ENCODE measurements at places on chromosomes 2 and 18. TPM values are rescaled to one million over a fixed set of nuclear protein-coding genes. Genes with fewer than 3 reads are reported as not detected.

DNA sequence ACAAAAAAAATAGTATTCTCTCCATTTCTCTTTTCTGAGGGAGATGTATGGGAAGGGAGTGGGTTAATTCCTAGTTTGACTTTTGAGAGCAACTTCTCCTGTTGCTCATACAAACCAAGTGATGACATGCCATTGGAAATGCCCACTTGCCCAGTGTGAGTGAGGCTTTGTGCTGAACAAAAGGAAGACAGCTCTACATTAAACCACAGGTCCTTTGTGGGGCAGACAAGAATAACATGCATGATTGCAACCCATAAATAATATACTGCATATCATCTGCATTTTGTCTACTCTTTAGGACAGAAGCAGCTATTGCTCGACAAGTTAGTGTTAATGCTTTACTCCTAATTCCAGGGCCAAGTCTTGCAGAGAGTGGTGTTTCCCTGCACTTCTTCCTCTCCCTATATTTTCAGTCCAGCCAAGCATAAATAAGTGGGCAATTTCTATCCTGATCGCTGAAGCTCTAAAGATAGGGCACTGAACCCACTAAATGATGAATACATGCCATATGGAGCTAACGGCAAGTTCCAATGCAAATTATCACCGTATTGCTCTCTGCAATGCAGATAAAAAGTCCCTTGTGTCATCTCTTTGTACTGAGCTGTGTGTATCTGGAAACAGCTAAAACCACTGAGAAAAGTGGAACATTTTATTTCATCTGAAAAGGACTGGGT is 19.4 kb upstream of the EHBP1 start:
- DNase-seq = no peak

- no peak for DNase-seq
Measured at GRCh38 chr18:44638034-44638540, 42.6 kb upstream of the SETBP1 start.

- DNase-seq = no peak
Measured at GRCh38 chr2:55431982-55432627, 12.4 kb upstream of the CCDC88A start.

- no peak for DNase-seq
Measured at GRCh38 chr2:221527776-221528309, 44.3 kb downstream of the EPHA4 start.

GRCh38 chr2:237509905-237510304 is 22.9 kb downstream of the MLPH start:
- no peak for DNase-seq

CCDC178 gene
- not detected for total RNA-seq

RGPD3 gene
- not detected for total RNA-seq

- no peak for DNase-seq
Measured at GRCh38 chr2:175877845-175878544, 124.1 kb downstream of the LNPK start.

GRCh38 chr2:7071154-7071553 is 153.9 kb downstream of the RNF144A start:
- DNase-seq = no peak

CEP192 gene
- total RNA-seq = 22.9 TPM

ATP6V1B1 gene
- 3.9 TPM for total RNA-seq

DNA sequence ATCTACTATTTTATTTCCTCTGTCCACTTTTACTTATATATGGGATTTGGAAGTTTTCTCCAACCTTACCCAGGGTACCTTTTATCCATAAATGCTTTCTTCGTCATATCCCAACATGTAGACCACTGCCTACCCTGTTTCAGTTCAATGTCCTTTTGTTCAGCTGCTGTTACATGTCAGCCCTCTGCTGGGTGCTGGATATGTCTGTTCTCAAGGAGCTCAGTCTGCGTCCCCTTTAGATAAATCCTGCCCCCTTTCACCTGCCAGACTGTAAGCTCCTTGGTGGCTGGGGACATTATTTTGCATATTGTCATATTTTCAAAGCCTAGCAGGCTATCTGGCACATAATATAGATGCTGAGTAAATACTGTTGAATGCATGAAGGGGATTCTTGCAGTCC is 53.2 kb downstream of the NEMP2 start:
- no peak for DNase-seq

- peak; percentile 72 for DNase-seq
Measured at GRCh38 chr2:240986787-240987411, 11.5 kb upstream of the SNED1 start.

DNA sequence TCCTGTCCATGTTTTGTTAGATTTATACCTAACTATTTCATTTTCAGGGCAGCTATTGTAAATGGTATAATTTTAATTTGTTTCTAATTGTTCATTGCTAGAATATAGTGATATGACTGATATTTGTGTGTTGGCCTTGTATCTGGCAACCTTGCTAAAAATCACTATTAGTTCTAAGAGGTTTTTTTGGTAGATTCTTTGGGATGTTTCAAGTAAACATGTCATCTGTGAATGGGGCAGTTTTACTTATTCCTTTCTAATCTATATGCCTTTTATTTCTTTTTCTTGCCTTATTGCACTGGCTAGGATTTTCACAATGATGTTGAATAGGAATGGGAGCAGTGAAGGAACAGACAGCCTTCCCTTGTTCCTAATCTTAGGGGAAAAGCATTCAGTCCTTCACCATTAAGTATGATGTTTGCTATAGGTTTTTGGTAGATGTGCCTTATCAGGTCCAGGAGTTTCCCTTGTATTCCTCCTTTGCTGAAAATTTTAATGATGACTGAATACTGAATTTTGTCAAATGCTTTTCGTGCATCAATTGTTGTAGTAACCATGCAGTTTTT is 41.7 kb downstream of the SNORC start:
- no peak for DNase-seq

GRCh38 chr2:215841175-215841816 is 172.1 kb downstream of the MREG start:
- DNase-seq = no peak

TCF7L1 gene
- 35.0 TPM for total RNA-seq

DNA sequence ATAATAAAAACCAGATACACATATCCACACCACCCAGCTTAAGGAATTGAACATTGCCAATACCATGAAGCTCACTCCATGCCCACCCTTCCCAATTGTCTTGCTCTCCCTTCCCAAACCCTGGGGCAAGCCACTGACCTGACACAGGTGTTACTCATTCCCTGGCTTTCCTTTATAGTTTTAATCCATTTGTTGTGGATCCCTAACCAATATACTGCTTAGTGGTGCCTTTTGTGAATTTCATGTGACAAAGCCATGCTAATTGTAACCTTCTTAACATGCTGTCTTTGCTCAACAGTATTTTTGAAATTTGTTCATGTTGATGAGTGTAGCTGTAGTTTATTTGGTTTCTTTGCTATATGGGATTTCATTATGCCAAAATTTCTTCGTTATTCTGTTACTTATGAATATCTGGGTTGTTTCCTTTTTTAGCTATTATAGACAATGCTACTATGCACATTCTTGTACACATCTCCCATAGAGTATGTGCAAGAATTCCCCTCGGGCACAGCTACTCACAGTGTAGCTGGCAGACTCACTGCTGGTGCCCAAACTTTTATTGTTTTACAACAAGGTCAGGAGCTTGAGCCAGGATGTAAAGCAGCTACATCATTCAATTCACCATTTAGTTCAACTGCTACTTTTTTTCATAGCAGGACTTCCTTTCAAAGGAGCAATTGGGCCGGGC is 90.8 kb upstream of the ATL2 start:
- DNase-seq = no peak

GRCh38 chr2:64567473-64567872 is 43.3 kb downstream of the AFTPH start:
- no peak for DNase-seq

- DNase-seq = no peak
Measured at GRCh38 chr18:5462227-5462626, 81.6 kb downstream of the EPB41L3 start.

DNA sequence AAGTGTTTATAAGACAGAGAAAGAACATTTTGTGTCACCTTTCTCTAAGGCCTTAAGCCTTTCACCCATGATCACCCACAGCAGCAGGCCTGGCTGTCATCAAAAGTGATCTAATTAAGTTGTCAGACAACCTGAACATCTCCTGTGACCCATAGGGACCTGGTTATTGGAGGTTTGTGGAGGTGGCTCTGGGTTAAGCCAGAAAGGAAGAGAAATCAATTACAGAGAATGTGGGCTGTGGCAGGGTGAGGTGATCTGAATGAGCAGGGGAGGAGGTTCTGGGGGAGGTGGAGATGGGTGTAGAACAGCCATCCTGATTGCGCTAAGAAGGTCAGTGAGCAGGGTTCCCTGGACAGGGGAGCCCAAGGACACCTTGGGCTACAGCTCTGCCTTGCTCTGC is 170.8 kb downstream of the FSHR start:
- no peak for DNase-seq

DNA sequence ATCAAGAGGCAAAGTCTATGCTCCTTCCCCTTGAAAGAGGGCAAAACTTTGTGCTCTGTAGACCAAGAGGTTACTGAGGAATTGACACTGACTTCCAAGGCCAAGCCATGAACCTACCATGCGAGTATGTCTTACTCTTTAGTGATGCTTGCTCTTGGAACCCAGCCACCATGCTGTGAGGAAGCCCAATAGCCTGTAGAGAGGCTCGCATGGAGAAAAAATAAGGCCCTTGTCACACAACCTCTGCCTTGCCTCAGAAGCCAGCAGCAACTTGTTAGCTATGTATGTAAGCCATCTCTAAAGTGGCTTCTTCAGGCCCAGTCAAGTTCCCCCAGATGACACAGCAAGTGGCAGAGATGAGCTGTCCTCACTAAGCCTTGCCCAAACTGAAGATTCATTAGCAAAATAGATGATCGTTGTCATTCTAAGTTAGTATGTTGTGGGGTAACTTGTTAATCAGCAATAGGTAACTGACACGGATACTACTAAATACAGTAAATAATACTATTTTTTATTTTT is 66.1 kb upstream of the RGPD5 start:
- no peak for DNase-seq

KCNK3 gene
- total RNA-seq = 2.9 TPM

- DNase-seq = no peak
Measured at GRCh38 chr2:241286348-241287090, 29.0 kb downstream of the HDLBP start.

LIPG gene
- 1.5 TPM for total RNA-seq

DNA sequence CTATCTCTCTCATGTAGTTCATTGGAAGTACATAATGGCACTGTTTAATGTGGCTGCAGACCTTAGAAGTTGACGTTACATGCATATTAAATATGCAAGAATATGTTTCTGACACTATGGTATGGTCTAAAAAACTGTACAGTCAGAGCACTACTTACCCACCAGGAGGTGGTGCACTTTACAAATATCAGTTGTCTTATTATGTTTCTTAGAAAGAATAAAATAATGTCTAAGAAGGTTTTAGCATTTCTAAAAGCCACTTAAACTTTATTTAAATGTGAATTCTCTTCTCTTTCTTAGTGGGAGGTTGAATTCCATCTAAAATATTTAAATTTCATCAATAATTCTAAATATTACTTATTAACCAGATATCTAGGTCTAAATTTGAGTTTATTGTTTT is 4.3 kb downstream of the TMEFF2 start:
- no peak for DNase-seq

- no peak for DNase-seq
Measured at GRCh38 chr2:18548621-18549020, 11.8 kb downstream of the RDH14 start.

MARCHF4 gene
- 1.4 TPM for total RNA-seq

ATP9B gene
- total RNA-seq = 15.8 TPM

HAAO gene
- 8.2 TPM for total RNA-seq

GRCh38 chr18:74831571-74832250 is 234.0 kb downstream of the ZNF407 start:
- DNase-seq = no peak

TIGD1 gene
- 3.2 TPM for total RNA-seq

GRCh38 chr2:68911246-68911645 is 40.0 kb upstream of the BMP10 start:
- DNase-seq = no peak

DNA sequence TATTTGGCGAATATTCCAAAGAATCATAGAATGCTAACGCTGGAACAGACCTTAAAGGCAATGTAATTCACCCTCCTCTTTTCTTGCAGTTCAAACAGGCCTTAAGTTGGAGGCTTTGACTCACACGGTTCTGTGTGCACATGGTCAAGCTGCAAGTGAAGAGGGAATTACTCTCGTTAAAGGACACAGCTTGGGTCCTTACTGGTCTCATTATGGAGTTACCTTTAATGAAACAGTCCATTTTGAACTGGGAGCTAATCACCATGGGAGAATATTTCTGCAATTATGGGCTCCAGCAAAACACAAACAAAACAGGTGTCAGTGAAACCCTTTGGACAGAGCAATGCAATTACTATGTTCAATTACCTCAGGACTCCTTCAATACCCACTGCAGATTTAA is 135.5 kb downstream of the GAREM1 start:
- DNase-seq = no peak

NT5DC4 gene
- not detected for total RNA-seq

NRP2 gene
- total RNA-seq = 34.5 TPM

GRCh38 chr18:75010278-75010677 is 198.7 kb downstream of the PTGR3 start:
- no peak for DNase-seq

- no peak for DNase-seq
Measured at GRCh38 chr2:62568983-62569837, 63.2 kb upstream of the TMEM17 start.

- DNase-seq = no peak
Measured at GRCh38 chr2:174605687-174606086, 8.1 kb upstream of the WIPF1 start.

GRCh38 chr2:210536973-210537650 is 19.3 kb upstream of the CPS1 start:
- DNase-seq = no peak

LIMS4 gene
- 3.3 TPM for total RNA-seq

TUBA3E gene
- not detected for total RNA-seq

RAPH1 gene
- total RNA-seq = 58.9 TPM

GRCh38 chr2:119049968-119050704 is 108.1 kb downstream of the MARCO start:
- no peak for DNase-seq

PPP1R1C gene
- total RNA-seq = 0.52 TPM

- no peak for DNase-seq
Measured at GRCh38 chr2:175136334-175137215, 31.4 kb downstream of the ATF2 start.

- DNase-seq = no peak
Measured at GRCh38 chr2:73970141-73970803, 14.4 kb upstream of the TET3 start.

- no peak for DNase-seq
Measured at GRCh38 chr2:69709290-69709689, 32.6 kb upstream of the ANXA4 start.

All from chondrocyte (in vitro differentiated cells).